Stimulated activated CD8-positive, alpha-beta memory T cell treated with anti-CD3 and anti-CD28 coated beads, Interleukin-4, amount 100 ng/mL, for 1 hour (primary cell): ENCODE measurements at places on chromosomes 12 and 14.

DNA sequence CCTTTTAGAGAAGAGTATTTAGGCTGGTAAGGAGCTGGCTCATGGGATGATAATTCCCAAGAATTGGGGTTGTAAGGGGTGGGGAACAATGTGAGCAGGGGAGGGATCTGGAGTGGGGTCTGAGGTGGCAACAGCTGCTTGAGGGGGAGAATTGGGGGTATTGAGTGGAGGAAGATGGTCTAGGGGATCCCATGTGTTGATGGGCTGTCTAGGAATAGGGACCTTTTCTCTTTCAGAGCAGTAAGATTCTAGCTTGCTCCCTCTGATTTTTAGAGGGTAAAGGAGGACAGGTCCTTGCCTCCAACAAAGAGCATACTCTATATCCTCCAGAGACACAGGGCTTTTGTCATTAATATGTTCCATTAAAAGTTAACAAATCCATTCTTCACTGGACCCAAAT, 22.4 kb downstream of the CLEC2A start:
- DNase-seq: no peak

- no peak for DNase-seq
These were observed 71.6 kb downstream of the NT5DC3 start for GRCh38 chr12:103769240-103769945.

DNA sequence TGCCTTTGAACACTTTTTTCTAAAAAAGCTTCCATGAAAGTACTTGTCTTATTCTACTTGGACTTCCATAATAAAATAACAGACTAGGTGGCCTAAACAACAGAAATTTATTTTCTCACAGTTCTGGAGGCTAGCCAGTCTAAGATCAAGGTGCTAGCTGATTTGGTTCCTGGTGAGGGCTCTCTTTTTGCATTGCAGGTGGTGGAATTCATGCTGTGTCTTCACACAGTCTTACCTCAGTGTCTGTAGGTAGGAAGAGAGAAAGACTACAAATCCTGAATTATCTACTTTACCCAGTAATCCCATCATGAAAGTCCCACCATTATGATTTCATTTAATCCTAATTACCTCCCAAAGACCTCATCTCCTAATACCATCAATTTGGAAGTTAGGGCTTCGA, 356.0 kb downstream of the NAV3 start:
- DNase-seq: no peak

DNA sequence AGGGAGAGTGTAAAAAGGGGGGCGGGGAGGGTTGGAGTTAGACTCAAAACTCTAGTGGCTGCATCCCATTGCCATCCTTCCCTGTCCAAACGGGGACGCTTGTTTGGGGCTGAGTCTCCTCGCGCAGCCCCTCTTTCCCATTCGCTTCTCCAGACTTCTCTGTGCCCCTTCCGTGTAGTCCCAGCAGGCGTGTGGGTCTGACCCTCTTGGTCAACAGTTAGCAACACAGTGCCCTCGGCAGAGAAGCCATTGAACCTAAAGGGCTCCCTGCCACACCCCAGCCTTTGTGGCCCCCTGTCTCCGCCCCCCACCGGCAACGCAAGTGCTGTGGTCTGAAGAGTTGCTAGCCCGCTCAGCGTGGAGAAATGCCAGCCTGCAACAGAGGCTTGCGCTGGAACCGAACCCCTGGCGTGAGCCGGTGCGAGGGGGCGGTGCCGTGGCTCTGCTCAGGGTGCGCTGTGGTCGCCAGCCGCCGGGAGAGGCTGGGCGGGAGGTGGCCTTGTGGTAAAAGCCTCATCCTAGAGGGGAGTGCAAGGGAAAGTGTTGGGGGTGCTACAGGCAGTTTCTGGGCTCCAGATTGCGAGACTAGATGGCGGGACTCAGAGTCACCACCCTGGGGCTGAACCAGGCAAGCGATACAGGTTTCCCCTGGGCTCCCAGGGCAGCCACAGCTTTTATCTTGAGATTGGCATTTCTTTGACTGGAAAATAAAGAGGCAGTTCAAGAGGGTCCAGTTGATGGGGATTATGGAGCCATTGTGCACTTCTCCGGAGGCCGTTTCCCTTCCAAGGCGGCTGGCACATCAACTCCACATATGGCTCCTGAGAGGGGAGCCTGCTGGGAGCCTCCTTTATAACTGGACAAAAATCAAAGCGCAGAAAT, 2.1 kb downstream of the PLXNC1 start:
- no peak for DNase-seq

DNA sequence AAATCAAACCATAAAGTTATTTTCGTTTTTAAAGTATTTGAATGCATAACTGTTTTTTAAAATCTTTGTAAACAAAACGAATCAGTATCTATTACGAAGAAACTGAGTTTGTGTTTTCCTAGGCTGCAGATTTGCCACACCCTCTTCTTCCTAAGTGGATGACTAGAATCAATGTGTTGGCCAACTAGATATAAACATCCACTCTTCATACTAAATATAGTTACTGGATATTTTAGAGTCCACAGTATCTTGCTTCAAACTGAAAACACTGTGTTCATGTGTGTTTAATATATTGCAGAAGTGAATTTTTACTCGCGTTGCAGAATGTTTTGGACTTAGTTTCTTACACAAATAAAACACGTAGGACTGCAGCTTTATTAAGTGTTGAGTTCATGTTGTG, 63.2 kb downstream of the KLHL28 start:
- no peak for DNase-seq

GRCh38 chr14:76919431-76920330, 93.5 kb downstream of the LRRC74A start:
- DNase-seq: no peak

GRCh38 chr12:12156116-12156515, 85.4 kb downstream of the BCL2L14 start:
- DNase-seq: no peak

- DNase-seq: no peak
These were observed 22.4 kb upstream of the P2RX4 start for GRCh38 chr12:121187501-121187900.

- no peak for DNase-seq
These were observed 393.5 kb downstream of the CCDC91 start for GRCh38 chr12:28583701-28584261.

- no peak for DNase-seq
These were observed 151.0 kb upstream of the SRRM4 start for GRCh38 chr12:118830296-118830695.
